ENCODE measurements at places on chromosomes 4 and X.

DNA sequence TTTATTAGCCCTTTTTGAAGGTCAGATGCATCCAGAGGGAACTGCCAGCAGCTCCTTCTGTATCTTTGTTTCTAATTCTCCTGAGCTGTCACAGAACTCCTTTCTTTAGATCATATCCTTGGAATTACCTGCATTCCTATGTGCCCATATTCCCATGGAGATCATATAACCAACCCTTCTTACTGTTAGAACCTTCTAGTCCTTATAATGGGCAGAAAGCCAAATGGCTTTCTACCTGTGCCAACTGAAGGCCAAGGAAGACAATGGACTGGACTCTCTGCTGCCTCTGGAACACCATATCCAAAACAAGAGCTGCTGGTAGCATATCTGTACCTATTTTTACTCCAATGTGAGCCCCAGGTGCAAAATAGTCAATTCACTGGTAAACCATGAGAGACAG, 60.7 kb downstream of the TBC1D9 start:
- DNase-seq: no peak

DNA sequence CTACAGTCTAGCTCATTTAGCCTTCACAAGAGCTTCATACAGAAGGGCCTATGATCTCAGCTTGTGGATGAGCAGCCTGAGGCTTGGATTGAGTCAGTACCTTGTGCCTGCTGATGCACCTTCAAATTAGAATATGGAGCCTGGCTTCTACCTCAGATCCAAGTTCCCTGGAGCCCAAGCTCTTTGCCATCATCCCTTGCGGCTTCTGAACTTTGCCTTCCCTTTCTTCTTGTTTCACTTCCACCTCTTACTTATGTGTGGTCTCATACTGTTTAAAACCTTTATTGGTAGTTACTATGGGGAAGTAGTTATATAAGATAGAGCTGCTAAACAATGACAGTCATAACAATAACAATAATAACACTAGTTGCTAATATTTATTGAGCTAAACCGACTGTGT, 84.3 kb upstream of the AFF2 start:
- no peak for DNase-seq

- no peak for DNase-seq
These were observed 4.0 kb upstream of the SLC34A2 start for GRCh38 chr4:25651682-25652081.

DNA sequence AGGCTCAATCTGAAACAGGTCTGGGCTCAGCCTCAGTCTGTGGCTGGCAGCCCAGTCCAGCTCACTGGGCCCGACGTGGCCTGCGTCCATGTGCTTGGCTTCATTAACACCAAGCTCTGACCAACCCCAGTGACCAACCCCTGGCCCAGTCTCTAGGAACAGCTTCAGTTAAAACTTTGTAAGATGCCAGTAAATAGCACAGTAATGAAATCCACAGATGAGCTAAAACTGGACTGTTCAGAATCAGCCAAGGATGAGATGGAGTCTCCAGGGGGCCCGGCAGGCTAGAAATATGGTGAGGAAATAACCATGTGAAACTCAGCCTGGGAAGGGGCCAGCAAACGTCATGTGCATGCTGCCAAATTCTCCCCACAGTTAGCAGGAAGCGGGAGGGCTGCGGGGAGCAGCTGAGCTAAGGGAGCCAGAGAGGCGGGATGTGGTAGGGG, 37.1 kb upstream of the XPNPEP2 start:
- no peak for DNase-seq

All from MM.1S (cell line).